RKO (cell line): ENCODE measurements at places on chromosomes 2 and 18.

DNA sequence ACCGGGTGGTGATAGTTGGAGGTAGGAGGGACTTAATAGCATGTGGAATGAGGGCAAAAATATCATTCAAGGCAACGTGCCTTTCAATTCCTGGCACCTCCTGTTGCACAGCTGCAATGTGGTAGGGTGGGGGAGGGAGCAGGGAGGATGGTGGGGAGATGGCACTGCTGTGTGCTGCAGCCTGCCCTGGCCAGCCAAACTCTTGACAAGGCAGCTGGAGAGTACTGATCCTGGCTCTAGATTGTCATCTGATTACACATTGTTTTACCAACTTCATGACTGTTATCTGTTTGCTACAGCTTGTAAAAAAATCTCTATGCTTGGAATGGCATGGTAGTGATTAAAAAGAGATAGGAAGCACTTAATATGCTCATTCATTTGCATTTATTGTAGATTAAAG lies 47.7 kb downstream of the PLCL1 start:
- DNase-seq = no peak

GRCh38 chr18:5463390-5463789 lies 80.4 kb downstream of the EPB41L3 start:
- no peak for DNase-seq

DNA sequence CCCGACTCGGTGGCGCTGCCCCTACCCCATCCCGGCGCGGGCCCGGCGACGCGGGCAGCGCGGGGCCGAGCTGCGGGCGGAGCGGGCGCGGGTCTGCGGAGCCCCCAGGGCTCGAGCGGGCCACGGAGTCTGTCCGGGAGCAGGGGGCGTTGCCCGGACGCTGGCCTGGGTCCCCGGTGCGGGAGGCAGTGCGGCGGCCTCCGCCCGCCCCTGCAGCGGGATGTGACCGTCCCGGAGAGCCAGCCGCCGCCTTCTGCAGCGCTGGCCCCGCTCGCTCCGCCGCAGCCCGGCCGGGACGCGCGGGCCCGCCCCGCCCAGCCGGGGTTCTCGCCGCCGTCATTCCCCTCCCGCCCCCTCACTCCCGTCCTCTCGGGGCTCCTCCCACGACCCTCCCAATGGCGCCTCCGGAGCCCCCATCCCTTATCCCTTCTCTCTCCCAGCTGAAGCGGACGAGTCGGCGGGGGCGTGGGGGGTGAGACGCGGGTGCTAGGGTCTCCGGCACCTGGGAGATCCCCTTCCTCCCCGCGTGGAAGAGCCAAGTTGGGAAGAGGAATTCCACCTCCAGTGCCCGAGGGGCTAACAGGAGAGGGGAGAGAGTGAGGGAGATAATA lies at the start of gene FNDC4:
FNDC4 (minus strand) TSS at position 257 of the 611 bp plus-strand sequence. CDS start 521 bp downstream, outside the sequence.
- no peak for DNase-seq

- DNase-seq = no peak
Measured at GRCh38 chr2:220783671-220784070, 788.4 kb downstream of the EPHA4 start.

DNA sequence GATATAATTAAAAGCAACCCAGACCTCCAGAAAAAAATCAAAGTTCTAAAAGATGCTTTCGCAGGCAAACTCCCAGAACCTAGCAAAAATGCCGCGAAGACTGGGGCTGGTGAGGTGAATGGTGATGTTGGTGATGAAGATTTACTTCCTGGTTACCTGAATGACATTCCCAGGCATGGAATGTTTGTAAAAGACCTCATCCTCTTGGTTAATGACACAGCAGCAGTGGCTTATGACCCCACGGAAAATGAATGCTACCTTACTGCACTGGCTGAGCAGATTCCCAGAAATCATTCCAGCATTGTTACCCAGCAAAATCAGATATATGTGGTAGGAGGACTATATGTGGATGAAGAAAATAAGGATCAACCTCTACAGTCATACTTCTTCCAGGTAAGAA lies 994 bp downstream of the KLHL41 start:
- no peak for DNase-seq

DNA sequence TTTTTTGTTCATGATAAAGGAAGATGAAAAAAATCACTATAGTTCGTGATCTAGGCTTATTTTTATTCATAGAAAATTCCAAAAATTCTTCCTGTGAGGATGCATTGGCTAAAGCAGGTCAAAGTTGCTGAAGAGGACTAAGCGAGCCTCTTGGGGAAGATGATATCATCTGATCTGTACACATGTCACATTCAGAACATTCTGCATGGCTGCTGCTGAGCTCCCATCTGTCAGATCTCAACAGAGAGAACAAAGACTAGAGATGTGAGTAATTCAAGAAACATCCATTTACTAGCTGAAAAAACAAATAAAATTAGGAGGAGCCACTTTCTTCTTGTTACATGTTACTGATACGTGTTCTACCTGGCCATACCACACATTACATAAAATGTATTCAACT lies 518.6 kb upstream of the FSIP2 start:
- no peak for DNase-seq

DNA sequence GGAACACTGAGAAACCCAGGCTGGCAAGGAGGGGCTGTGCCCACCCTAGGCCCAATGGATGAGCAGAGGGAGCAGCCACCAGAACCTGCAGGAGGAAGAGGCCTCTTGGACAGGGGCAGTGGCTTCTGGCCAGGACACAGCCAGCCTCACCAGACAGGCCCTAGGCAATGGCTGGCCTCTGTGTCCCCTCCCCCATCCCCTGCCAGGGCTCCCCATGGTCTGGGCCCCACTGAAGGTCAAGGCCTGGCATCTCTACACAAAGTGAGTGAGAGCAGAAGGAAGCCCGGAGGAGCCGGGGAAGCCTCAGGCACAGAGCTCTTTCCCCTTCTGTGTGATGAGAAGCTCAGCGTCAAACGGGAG lies 6.3 kb downstream of the PRLH start:
- DNase-seq = no peak

GRCh38 chr2:152655880-152656279 lies 61.4 kb downstream of the PRPF40A start:
- no peak for DNase-seq

- DNase-seq = no peak
Measured at GRCh38 chr18:21315741-21316197, 73.7 kb downstream of the GREB1L start.

GRCh38 chr18:11989174-11989573 lies 7.9 kb downstream of the IMPA2 start:
- no peak for DNase-seq

GRCh38 chr2:82317012-82317411 lies 2012.5 kb upstream of the LRRTM1 start:
- no peak for DNase-seq

DNA sequence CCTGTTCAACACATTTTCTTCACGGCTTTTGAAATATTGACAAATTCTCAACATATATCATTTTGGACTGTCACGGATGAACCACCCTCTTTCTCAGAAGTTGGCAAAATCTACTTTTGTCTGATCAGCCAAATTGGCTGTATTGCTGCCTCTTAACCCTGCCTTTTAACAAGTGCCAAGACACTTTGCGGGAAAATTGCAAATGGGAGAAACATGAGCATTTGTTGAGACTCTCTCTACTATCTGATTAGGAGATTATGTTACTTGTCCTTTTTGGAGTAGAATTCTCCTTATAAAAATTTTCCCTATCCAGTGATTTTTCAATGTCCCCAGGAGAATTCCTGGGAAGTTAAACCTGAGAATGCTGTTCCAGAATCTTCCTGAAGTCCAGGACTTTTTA lies 256.2 kb upstream of the ZSWIM2 start:
- DNase-seq = no peak

GRCh38 chr2:237287872-237288271 lies 126.1 kb downstream of the COL6A3 start:
- DNase-seq = no peak

- DNase-seq = peak; percentile 19
Measured at GRCh38 chr2:30408961-30409387, 38.1 kb upstream of the LCLAT1 start.

GRCh38 chr2:231530099-231531011 lies at the start of gene NMUR1:
Gene NMUR1, minus strand, starts transcription at chr2:231530445. Its CDS starts 84 bp downstream, at chr2:231530361.
- DNase-seq = no peak

DNA sequence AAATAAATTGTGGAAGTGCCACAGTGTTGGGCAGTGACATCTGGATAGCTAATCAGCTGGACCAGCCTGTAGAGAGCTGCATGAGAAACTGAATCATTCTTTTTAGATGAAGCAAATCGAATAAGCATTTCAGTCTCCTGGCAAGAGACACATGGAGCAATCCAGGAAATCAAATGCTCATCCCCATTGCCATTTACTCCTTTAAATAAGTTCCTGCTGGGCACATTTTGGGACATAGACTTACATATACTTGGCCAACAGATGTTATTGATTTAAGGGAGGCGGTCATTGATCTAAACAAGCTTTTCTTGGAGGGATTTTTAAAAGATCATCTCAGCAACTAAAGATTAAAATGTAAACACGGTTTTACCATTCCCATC lies 307.1 kb downstream of the STK39 start:
- no peak for DNase-seq

DNA sequence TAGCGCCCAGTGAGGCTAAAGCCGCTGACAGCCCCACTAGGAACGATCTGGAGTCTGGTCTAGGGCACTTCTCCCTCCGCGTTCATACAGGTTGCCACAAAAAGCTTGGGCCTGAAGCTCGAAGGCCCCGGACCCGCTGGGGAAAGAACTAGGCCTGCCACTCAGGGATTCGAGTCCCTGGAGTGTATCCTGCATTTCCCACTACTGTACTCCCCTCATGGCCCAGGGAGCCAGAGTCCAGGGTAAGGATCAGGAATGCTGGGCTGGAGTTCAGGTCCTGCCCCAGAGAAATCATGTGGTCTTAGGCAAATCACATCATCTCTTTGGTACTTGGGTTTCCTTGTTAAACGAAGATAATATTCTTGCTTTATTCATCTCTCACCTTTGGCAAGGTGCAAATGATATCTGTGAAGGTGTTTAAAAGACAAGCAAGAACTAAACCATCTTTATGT lies 1.4 kb upstream of the ZFP36L2 start:
- DNase-seq = no peak

DNA sequence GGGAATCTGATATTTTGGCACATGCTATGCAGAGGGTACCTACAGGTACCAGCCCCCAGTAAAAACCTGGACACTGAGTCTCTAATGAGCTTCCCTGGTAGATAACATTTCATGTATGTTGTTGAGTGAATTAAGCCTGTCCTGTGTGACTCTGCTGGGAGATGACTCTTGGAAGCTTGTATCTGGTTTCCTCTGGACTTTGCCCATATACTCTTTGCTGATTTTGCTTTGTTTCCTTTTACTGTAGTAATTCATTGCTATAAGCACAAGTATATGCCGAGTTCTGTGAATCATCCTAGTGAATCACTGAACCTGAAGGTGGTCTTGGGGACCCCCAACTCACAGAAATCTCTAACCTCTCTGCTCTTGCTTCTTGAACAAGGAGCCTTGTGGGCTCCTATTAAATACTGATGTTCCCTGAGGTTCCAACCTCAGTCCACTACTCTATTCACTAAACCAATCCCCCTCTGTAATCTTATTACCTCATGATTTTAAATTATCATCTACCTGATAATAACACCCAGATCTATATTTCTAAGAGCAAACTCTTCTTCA lies 94.3 kb upstream of the WDSUB1 start:
- no peak for DNase-seq

DNA sequence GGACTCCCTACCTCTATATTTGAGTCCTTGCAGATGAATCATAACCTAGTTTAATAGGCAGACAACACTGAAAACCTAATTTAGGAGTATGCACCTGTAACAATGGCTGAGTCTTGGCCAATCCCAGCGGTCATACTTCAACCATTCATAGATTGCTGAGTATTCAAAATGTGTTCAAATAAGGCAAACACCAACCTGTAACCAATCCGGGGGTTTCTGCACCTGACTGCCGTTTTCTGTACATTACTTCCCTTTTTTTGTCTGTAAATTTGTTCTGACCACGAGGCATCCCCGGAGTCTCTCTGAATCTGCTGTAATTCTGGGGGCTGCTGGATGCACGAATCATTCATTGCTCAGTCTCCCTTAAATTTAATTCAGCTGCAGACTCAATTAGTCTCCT lies 338.6 kb downstream of the STK39 start:
- no peak for DNase-seq

- no peak for DNase-seq
Measured at GRCh38 chr2:240480834-240481623, 45.6 kb downstream of the GPC1 start.

- no peak for DNase-seq
Measured at GRCh38 chr2:7450833-7451190, 533.6 kb downstream of the RNF144A start.

- no peak for DNase-seq
Measured at GRCh38 chr2:226601881-226602662, 197.5 kb downstream of the IRS1 start.

- no peak for DNase-seq
Measured at GRCh38 chr2:148161909-148162435, 141.1 kb downstream of the MBD5 start.

DNA sequence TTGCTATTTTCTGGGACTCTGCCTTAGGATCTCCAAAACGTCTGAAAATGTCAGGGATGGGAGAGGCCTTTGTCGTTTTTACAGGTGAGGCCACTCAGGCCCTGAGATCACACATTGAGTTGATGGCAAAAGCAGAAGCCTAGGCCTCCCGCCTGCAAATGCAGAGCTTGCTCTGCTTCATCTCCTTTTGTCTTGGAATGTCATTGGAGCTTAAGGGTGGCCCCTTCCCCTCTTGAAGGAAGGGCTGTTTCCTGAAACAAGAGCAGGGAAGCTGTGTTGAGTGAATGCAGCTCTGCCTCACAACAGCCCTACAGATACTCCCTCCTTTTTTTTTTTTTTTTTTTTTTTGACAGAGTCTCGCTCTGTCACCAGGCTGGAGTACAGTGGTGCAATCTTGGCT lies 123.5 kb downstream of the GLI2 start:
- DNase-seq = no peak

- DNase-seq = no peak
Measured at GRCh38 chr2:107989445-107989844, 3.1 kb downstream of the SLC5A7 start.

GRCh38 chr2:8558956-8559355 lies 122.9 kb upstream of the ID2 start:
- no peak for DNase-seq

GRCh38 chr18:74683573-74683972 lies 85.9 kb downstream of the ZNF407 start:
- DNase-seq = no peak

GRCh38 chr2:63023444-63023843 lies 27.2 kb upstream of the OTX1 start:
- DNase-seq = peak; percentile 47

GRCh38 chr2:227862227-227862740 lies 9.1 kb upstream of the DAW1 start:
- DNase-seq = peak; percentile 36

GRCh38 chr2:55159037-55159651 lies 72.9 kb downstream of the CLHC1 start:
- no peak for DNase-seq

GRCh38 chr2:201880579-201880978 lies 74.2 kb downstream of the CDK15 start:
- DNase-seq = no peak

- no peak for DNase-seq
Measured at GRCh38 chr2:72141881-72142451, 5.7 kb downstream of the CYP26B1 start.
